NCI-H2171 (cell line): ENCODE measurements at places on chromosomes 3 and 15.

DNA sequence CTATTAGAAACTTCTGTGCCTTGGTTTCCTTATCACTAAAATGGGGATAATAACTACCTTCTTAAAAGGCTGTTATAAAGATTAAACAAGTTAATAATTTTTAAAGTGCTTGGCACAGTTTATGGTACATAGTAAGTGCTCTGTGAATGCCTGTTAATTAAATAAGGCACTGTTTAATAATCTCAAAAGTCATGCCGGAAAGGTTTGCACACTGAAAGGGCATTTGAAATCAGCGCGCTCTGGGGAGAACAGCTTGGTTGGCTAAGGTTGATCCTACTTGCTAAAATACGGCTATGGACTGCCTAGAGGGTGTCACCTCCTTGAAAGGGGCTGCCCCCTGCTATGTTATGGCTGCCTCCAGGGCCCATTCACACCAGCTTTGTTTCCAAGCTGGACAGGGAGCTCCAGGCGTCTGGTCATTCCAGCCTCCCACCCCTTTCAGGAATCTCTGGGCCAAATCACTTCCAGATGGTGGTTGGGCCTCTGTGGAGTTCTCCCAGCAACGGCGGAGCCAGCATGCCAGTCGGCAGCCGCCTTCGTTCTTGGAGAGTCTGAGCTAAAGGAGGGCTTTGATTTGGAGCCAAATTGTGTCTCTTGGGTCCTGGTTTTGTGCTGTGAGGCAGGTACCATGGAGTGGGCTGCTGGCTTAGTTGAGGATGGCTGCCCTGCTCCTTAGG, 5.9 kb downstream of the FLNB start:
- DNase-seq: no peak

GRCh38 chr3:13648060-13649001, 99.4 kb downstream of the FBLN2 start:
- peak; percentile 20 for DNase-seq

GRCh38 chr3:139718415-139718814, 40.6 kb upstream of the NMNAT3 start:
- peak; percentile 90 for DNase-seq

DNA sequence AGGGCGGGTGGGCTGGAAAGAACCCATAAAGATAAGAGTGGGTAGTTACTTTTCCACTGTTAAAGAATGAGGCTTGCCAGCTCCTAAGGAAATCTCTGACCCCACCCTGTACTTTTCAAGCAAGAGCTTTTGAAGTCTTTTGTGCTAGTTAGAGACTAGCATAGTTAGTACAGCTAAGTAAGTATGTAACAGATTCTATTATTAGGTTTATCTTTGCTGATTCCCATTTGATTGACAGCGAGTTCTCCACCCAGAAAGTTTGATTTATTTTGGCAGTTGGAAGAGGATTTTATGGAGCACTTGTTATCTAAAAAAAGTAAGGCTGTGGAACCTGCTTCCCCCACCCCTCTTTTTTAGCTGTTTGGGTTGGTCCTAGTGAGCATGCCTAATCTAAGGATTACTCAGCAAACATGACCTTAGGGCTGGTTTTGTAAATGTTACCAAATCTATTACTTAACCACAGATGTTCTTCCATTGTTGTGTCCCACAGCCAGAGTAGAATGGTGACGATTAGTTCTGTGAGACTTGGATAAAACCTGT, 57.6 kb downstream of the FNDC3B start:
- DNase-seq: no peak
